ENCODE measurements at places on chromosomes 16 and 17.

GRCh38 chr17:42002792-42003301, 14.4 kb downstream of the DNAJC7 start:
- DNase-seq, result no peak

DNA sequence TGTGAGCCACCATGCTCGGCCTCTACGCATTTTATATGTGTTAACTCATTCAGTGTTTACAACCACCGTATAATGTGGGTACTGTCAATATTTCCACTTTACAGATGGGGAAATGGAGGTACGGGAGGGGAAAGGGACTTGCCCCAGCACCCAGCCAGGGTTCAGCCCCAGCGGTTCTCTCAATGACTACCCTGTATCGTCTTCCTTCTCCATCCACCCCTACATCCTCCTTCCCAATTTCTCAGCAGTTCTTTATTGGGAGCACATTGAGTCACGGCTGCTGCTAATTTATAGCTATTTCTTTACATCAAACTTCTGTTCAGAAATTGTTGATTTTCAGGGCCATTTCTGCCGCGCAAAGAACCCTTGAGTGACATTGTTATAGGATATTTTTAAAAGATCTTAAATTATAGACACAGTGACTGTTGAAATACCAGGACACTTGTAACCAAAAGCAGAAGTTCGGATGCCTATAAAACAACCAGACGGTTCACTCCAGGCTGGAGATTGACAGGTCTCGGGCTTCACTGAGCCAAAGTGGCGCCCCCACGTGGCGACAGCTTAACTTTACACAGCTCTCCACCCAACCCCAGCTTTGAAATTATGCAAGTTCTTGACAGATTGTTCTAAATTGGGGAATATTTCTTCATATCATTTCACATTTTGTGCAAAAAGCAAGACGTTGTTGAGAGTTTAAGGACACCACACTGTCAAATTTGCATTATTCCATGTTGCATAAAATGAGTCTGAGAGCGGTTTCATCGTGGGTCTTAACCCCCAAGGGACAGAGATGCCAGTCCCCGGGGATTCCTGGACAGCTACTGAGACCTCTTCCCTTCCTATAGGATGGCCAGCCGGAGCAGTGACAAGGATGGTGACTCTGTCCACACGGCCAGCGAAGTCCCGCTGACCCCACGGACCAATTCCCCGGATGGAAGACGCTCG, 11.8 kb downstream of the SYT17 start:
- DNase-seq, result peak; percentile 63

DNA sequence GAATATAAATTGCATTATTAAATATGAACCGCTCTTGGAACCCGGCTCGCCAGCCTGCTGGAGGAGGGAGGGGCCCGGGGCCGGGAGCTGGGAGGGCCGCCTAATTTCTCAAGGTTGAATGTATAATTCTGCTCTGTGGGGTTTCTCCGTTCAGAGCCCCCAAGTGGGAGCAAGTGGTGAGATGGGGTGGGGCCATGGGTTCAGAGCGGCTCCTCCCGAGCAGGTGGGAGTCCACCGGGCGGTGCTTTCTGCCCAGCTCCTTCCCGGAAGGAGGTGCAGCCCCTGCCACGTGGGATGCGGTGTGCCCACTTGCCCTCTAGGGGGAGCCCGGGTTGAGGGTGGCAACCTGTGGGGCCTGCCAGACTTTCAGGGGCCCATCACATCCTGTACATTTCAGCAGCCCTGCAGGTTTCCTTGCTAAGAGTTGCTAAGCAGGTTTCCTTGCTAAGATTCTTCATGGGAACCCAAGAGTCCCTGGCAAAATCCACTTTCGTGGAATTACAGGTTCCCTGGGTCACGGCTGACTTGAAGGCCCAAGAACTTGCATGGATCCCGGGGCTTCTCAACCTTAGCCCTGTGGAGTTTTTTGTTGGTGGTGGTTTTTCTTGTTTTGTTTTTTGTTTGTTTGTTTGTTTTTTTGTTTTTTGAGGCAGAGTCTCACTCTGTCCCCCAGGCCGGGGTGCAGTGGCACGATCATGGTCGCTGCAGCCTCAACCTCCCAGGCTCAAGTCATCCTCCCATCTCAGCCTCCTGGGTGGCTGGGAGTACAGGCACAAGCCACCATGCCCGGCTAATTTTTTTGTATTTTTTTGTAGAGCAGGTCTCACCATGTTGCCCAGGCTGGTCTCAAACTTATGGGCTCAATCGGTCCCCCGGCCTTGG, 196.7 kb upstream of the GSE1 start:
- peak; percentile 92 for DNase-seq

DNA sequence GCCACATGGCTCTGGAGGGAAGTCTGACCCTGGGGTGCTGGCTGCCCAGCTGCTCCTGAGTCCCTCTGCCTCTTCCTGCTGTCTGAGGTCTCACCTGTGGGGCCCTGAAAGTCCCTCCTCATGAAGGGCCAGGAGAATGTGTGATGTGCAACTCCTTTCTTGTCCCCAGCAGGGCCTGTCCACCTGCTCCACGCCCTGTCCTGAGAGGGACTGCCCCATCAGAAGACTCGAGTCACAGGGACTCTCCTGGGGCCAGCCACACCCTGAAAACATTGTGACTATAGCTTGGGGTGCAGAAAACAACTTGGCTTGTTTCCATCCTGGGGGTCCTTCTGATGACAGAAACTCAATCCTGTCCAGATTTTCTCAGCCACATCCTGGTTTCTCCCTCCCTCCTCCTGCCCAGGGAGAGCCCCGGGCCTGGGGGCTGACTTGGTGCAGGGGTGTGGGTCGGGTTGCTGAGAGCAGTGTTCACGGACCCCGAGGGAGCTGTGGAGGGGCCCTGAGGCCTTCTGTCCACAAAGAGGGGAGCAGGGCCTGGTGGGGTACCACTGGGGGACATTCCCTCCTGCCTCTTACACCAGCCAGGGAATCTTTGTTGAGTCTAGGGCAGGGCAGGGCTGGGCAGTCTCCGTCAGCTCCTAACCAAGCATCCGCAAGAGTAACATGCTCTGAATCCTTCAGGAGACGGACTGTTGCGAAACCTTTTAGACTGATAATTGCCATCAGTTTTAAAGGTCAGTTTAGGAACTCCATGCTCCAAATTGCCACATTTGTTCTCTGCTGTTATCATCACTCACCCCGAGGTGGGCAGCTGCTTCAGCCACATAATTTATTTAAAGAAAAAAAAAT, 45.9 kb downstream of the NT5M start:
- DNase-seq, result no peak

DNA sequence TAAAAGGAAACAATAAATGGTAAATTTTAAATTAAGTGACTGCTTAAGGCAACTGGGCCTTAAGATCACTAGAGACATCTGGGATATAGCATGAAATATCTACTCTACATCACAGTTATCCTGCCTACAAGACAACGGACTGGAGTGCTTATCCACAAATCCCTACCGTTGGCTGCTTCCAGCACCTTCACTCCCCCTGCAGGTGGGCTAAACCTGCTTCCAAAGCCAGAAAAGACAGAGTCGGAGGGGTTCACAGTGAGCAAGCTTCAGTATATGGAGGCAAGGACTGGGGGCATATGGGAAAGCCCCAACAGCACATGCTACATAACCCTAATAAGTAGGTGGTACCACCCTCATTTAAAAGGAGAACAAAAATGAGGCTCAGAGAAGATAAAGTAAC, 45.3 kb downstream of the GRIN2A start:
- DNase-seq, result peak; percentile 36

- no peak for DNase-seq
Observed at GRCh38 chr17:30382345-30382744, 3.6 kb downstream of the CPD start.

DNA sequence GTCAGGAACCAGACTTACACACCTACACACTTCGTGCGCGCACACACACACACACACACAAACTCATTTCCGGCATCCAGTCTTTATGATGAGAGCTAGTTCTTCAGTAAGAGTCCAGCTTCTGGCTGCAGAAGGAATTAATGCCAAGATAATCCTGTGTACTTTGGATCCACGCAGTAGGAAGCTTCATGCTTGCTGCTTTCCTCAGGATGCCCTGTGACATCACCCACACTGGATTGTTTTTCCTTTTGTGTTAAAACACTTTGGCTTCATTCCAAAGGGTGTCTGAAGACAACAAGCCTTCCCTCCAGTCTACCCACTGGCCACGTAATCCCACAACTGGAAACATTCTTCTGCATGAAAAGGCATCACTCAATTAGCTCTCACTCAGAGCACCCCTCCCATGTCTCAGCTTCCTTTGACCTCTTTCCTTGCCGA, 35.4 kb downstream of the KCNJ16 start:
- no peak for DNase-seq

DNA sequence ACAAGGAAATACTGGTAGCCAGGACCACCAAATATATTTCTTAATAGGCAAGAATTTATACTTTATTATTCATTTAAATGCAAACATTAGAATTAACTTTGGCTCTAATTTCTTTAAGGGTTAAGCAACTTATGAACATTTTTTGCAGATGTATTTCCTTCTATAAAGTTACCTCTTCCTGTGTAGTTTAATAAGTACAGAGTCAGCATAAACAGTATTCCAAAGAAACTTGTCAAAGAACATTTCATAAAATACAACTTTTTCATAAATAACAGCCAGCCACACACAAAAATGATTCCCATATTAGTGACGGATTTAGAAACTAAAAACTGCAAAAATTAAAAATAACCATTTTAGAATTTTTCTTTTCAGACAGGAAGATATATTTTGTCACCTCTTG, 723.2 kb downstream of the KCNJ2 start:
- DNase-seq, result no peak
